ENCODE measurements at places on chromosomes 1 and 21. TPM values are rescaled to one million over a fixed set of nuclear protein-coding genes. Genes with fewer than 3 reads are reported as not detected.

Gene UBE2U
- 1.2 TPM for total RNA-seq

DNA sequence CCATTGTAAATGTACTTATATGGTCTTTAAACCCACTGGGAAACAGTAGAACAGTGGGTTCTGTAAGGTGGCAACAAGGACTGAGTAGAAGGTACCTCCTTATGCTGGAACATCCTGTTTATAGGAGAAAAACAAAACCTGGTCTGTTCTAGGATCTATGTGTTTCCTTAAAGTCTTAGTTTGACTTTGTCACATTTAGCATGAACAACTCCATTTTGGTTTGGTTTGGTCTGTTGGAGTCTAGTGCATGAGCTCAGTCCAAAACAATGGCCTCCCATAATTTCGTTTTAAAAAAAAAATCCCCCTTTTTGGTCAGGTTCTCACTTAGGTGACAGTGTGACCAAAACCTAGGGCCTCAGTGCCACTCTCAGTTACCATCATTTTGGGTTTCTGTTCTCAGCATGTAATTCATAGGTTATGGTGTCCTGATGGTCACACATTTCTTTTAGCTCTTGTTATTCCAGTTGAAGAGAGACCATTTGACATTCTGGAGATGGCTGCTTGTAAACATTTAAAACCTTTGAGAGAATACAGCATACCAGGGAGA is 66.4 kb upstream of the IL12RB2 start:
- DNase-seq, result no peak
- no peaks in the 10 kb centered on the region for H3K36me3 ChIP-seq
- no peak overlapping the region for H3K27ac ChIP-seq

Gene SLC66A1
- total RNA-seq, result 4.2 TPM

DNA sequence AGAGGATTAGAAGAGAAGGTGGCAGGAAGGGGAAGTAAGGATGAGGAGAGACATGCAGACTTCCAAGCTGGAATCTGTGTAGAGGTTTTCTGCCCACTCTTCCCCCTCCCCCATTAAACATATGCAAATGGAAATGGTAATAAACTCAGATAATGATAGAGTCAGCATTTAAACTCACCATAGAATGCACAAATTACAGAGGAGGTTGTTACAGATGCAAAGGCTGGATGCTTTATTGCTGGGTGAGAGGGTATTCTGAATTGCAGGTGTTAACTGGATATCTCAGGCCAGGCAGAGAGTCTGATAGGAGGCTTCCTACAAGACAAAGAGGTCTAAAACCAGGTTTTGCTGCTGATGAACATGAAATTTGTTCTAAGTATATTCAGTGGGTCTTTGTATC is 372.5 kb downstream of the SEC16B start:
- no peaks in the 10 kb centered on the region for H3K36me3 ChIP-seq
- no peak overlapping the region for H3K4me3 ChIP-seq
- DNase-seq, result no peak
- H3K27me3 ChIP-seq, result no peaks in the 10 kb centered on the region
- H3K4me1 ChIP-seq, result no peaks in the 10 kb centered on the region
- H3K27ac ChIP-seq, result no peak overlapping the region

DNA sequence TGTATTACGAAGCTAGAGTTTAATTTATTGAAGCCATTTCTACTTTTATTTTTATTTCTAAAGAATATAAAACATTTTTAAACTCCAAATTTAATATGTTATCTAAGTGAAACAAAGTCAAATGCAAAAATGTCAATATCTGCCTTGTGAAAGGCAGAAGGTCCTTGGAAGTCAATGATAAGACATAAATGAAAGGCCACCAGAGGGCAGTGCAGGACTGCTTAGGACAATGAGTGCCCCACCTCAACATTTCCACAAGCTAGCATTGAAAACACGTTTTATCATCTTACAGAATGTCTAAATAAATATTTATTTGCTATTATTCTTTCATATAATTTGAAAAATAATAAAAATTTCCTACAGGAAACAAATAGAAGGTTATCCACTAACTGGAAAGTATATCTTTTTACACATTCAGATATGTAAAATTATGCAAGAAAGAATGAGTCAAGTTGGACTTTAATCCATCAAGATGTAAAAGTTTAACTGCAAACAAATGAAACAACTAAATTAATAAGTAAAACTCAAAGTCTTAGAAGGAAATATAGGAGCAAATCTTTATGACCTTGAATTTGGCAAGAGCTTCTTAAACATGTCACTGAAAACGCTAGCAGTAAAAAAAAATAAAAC is 140.1 kb upstream of the FMN2 start:
- H3K27me3 ChIP-seq, result peaks cover 7% of the 10 kb centered on the region
- DNase-seq, result peak; percentile 55
- no peak overlapping the region for H3K4me3 ChIP-seq
- no peaks in the 10 kb centered on the region for H3K4me1 ChIP-seq
- no peak overlapping the region for H3K27ac ChIP-seq
- no peaks in the 10 kb centered on the region for H3K36me3 ChIP-seq

Gene HES4
- 30.3 TPM for total RNA-seq

GRCh38 chr1:34597877-34598514 is 156.9 kb upstream of the GJB5 start:
- H3K27me3 ChIP-seq, result no peaks in the 10 kb centered on the region
- H3K36me3 ChIP-seq, result no peaks in the 10 kb centered on the region
- DNase-seq, result peak; percentile 29
- H3K4me1 ChIP-seq, result no peaks in the 10 kb centered on the region

DNA sequence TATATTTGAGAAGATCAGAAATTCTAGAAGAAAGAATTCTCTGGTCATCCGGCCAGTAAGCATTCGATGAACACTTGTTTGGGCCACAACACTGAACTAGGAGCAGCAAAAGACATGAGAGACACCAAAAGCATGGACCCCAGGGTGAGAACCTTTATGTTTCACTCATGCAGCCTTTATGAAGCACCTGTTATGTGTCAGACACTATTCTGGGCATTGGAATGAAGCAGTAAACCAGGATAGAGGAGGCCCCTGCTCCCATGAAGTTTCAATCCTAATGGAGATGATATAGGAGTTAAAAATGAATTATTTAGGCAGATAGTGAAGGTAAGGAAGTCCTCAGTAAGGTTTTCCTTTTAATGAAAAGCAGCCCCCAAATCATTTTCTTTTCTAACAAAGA is 43.6 kb downstream of the OLFML3 start:
- no peaks in the 10 kb centered on the region for H3K36me3 ChIP-seq
- no peak for DNase-seq
- no peak overlapping the region for H3K4me3 ChIP-seq

Gene ERVH48-1
- not detected for total RNA-seq

Gene OR6N1
- not detected for total RNA-seq

DNA sequence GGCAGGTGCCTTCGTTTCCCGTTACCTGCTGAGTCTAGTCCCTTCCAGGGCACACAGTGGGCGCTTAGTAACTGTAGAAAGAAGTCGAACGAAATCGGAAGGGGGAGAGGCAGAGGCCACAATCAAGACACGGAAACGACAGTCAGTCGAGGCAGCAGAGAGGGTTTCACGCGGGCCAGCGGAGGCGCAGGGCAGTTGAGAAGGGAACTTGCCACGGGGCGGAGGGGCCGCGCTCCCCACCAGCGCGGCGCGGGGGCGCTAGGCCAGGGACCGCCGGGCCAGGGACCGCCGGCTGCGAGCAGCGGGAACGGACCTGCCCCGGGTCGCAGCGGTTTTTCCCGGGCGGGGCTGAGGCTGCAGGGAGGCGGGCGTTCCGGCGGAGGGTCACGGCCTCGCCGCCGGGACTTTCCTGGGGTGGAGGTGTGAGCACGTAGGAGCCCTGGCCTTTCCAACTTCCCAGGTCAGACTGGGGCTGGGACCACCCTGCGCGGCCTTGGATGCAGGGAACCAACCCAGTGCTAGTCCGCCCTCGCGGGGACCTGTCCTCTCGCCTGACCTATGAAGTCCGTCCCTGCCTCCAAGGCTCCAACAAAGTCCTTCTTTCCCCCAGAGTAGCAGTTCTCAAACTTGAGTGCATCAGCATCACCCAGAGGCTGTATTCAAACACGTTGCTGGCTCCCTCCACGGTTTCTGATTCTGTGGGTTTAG is 150.1 kb upstream of the FGGY start:
- peak overlapping the region; percentile 78 for H3K27ac ChIP-seq
- no peaks in the 10 kb centered on the region for H3K27me3 ChIP-seq
- H3K4me1 ChIP-seq, result peaks cover 58% of the 10 kb centered on the region

GRCh38 chr1:32239790-32240139 is 7.3 kb upstream of the FAM167B start:
- peak overlapping the region; percentile 77 for H3K4me3 ChIP-seq
- no peaks in the 10 kb centered on the region for H3K4me1 ChIP-seq
- no peak for DNase-seq
- peaks cover 27% of the 10 kb centered on the region for H3K36me3 ChIP-seq

GRCh38 chr1:103514920-103515503 is 10.5 kb upstream of the RNPC3 start:
- no peak overlapping the region for H3K4me3 ChIP-seq
- H3K27me3 ChIP-seq, result no peaks in the 10 kb centered on the region
- no peak overlapping the region for H3K27ac ChIP-seq
- no peaks in the 10 kb centered on the region for H3K36me3 ChIP-seq
- no peak for DNase-seq
- H3K4me1 ChIP-seq, result no peaks in the 10 kb centered on the region

Gene C1orf167
- 4.6 TPM for total RNA-seq

Gene ACTA1
- total RNA-seq, result 14,190 TPM

DNA sequence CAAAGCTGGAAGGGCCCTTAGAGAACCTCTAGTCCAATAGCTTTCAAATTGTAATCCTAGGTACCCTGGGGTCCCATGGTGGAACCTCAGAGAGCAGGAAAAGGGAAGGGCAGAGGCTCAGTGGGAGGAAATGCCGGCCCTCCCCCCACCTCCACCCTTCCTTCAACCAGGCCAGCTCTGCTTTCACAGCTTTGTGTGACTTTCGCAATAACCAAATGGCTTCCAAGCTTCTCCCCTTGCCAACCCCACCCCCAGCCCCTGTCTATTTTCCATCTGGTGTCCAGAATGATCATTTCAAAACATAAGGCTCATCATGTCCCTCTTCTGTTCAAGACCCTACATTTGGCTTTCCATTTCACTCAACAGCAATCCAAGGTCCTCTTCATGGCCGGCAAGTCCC is 74.4 kb downstream of the CD58 start:
- H3K36me3 ChIP-seq, result no peaks in the 10 kb centered on the region
- peaks cover 12% of the 10 kb centered on the region for H3K4me1 ChIP-seq
- DNase-seq, result peak; percentile 50
- H3K4me3 ChIP-seq, result no peak overlapping the region
- peak overlapping the region; percentile 64 for H3K27ac ChIP-seq

DNA sequence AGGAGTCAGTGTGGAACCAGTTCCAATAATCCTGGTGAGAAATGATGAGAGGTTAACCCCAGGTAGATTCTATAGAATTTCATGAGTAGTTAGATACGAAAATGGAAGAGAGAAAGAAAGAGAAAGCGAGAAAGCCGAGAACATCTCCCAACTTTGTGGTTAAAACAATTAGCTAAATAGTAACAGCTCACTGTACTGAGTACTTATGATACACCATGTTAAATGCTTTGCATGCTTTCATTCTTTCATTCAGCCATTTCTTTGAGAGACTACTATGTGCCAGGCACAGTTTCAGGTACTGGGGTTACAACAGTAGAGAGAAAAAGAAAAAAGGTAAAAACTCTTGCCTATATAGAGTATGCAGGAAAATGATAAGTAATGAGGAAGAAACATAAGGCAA is 109.7 kb upstream of the SYT6 start:
- no peaks in the 10 kb centered on the region for H3K4me1 ChIP-seq
- H3K27me3 ChIP-seq, result peaks cover 14% of the 10 kb centered on the region
- no peaks in the 10 kb centered on the region for H3K36me3 ChIP-seq
- no peak for DNase-seq
- no peak overlapping the region for H3K27ac ChIP-seq

GRCh38 chr1:37274938-37275631 is 199.3 kb upstream of the ZC3H12A start:
- no peak overlapping the region for H3K27ac ChIP-seq
- peaks cover 55% of the 10 kb centered on the region for H3K27me3 ChIP-seq
- H3K4me3 ChIP-seq, result no peak overlapping the region
- no peaks in the 10 kb centered on the region for H3K36me3 ChIP-seq
- DNase-seq, result no peak

Gene MEGF6
- total RNA-seq, result 5.0 TPM

Gene RAP1GAP
- 4.4 TPM for total RNA-seq

All from heart right ventricle (tissue), 16 donors.